ENCODE measurements at places on chromosomes 2 and 18. TPM values are rescaled to one million over a fixed set of nuclear protein-coding genes. Genes with fewer than 3 reads are reported as not detected.

GRCh38 chr2:1014802-1015201, 64.2 kb downstream of the SNTG2 start:
- DNase-seq: no peak

- no peak for DNase-seq
Measured at GRCh38 chr18:11008505-11008904, 140.9 kb downstream of the PIEZO2 start.

DNA sequence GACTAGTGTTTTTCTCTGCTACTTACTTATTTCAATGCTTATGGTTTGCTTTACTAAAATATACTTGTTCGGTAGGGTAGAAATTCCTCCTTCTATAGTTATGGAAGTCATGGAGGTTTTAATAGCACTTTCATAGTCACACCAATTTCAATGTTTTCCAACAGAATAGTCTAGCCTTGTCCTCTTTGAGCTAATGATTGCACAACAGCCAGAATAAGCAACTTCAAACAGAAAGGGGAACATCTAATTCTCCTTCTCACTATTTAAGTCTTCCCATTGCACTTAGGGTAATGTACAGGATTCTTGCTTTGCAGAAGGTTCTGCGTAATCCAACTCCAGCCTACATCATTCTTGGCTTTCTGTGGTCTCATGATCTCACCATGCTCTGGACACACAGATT, 287.7 kb upstream of the GCFC2 start:
- no peak for DNase-seq

DNA sequence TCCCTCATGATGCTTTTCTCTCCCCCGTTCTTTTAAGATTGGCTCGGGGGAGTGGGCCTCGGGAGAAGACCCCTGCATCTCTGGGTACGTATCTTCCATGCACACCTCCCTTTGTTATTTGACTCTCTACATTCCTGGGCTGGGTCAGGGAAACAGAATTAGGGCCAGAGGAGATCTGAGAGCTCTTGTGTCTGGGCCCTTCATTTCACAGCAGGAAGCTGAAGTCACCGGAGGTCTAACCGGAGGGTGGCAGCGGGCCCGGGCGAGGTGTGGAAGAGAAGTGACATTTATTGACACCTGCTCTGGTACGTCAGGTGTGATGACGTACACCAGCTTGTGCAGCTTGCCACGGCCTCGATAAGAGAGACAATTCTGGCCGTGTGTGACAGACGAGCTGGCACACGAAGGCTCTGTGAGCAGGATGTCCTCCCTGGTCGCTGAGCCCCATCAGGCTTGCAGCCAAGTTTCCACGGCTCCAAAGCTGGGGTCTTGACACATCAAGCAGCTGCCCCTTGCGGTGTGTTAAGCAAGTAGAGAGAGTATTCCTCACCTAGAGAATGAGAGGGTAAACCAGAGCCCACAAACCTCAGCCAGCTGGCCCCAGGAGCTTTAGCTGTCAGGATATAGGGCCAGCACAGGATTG, 30.4 kb downstream of the TOGARAM2 start:
- no peak for DNase-seq

- no peak for DNase-seq
Measured at GRCh38 chr2:33051586-33052360, 105.0 kb downstream of the LTBP1 start.

FABP1 gene
- total RNA-seq: not detected

GRCh38 chr2:181755181-181755580, 74.9 kb upstream of the NEUROD1 start:
- no peak for DNase-seq

GRCh38 chr2:223251656-223252229, 199.8 kb downstream of the KCNE4 start:
- DNase-seq: no peak

CDH20 gene
- total RNA-seq: 1.1 TPM

PLB1 gene
- total RNA-seq: 5.0 TPM

SCN7A gene
- total RNA-seq: 133 TPM

DNA sequence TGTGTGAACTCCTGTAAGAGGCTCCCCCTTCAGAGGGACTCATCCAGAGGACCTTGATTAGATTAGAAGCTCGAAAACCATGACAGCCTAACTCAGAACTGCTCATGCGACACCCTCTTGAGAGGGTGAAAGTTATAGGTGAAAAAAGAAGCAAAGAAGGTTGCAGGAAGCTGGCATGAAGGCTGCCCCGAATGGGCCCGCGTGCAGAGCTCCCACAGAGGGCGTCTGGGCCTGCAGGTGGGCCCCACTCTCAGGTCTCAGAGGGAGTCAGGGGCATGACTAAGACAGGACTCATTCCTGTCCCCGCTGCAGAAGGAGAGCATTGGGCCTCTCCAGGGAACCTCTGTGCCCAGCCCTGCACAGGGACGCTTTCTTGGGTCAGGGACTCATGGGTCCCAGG, 235.4 kb downstream of the EIPR1 start:
- DNase-seq: no peak

REL gene
- 25.1 TPM for total RNA-seq

CD207 gene
- not detected for total RNA-seq

ZSWIM2 gene
- 0.21 TPM for total RNA-seq

DNA sequence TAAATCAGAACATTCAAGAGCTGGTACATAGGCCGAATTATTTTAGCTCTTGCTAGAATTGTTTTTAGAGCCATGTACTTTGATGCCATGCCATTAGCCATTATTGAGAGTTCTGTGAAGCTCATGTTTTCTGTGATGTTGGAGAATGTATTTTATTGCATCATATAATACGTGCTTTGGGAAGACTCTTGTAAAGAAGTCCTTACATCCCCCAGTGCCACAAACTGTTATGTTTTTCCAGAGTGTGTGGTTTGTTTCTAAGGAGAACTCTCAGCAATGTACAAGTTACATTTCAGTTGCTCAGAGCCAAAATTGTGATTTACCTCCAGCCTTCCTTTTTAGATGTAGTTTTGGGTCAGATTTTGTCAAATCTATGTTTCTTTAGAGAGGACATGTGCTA, 148.6 kb downstream of the HAUS1 start:
- DNase-seq: no peak

GRCh38 chr2:7588295-7588694, 671.1 kb downstream of the RNF144A start:
- no peak for DNase-seq

DNA sequence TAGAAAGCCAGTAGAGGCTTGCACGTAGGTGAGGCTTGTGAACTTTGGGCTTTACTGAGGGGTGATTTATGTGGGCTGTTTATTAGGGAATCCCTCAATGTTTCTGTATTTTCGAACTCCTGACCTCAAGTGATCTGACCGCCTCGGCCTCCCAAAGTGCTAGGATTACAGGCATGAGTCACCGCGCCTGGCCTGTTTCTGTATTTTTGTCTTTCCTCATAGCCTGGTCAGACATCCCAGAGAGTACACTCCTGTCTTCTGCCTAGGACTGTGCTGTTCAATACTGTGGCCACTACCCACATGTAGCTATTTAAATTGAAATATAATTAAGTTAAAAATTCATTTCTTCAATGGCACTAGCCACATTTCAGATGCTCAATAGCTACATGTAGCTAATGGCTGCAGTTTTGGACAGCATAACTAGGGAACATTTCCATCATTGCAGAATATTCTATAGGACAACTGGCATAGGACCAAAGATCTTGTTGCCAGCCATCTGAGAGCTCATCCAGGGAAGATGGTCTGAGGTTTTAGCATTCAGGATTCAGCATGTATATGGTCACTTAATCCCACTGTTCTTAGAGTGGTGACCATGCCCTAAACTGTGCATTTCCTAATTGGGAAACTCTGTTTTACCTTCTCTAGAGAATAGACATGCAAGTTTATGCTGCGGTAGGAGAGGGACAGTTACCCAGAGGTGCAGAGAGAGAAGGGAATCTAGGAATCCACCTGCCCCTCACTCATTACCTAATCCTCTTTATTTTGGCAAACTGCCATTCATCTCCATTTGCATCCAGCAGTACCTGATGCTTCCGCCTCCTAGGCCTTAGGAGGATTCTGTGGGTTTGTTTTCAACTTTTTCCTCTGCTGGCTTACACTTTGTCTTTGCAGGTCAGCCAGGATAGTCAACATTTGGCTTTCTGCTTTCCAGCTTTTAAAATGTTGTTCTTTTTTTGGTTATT, 64.4 kb downstream of the LCLAT1 start:
- no peak for DNase-seq

ABCG8 gene
- total RNA-seq: not detected

GRCh38 chr2:13652531-13653313, 936.0 kb downstream of the TRIB2 start:
- DNase-seq: no peak

RAB6D gene
- total RNA-seq: 0.21 TPM

- DNase-seq: no peak
Measured at GRCh38 chr2:127416506-127417001, 1.7 kb upstream of the PROC start.

DNA sequence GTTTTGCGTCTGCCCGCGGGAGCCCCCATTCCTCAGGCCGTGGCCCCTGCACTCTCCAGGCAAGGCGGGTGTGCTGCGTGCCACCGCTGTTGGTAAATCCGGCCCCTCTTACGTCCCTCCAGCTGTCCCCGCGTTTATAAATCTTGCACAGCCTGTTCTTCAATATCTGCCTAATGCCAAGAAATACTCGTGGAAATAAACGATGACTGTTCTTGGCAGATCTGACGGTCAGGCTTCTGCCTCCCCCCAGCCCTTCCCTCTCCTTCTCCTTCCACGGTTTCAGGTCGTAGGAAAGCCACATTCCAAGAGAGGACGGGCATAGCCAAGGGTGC, 20.5 kb downstream of the ODC1 start:
- DNase-seq: no peak

- DNase-seq: no peak
Measured at GRCh38 chr2:128514555-128514955, 195.9 kb upstream of the HS6ST1 start.

LRRC30 gene
- 0.32 TPM for total RNA-seq

DNA sequence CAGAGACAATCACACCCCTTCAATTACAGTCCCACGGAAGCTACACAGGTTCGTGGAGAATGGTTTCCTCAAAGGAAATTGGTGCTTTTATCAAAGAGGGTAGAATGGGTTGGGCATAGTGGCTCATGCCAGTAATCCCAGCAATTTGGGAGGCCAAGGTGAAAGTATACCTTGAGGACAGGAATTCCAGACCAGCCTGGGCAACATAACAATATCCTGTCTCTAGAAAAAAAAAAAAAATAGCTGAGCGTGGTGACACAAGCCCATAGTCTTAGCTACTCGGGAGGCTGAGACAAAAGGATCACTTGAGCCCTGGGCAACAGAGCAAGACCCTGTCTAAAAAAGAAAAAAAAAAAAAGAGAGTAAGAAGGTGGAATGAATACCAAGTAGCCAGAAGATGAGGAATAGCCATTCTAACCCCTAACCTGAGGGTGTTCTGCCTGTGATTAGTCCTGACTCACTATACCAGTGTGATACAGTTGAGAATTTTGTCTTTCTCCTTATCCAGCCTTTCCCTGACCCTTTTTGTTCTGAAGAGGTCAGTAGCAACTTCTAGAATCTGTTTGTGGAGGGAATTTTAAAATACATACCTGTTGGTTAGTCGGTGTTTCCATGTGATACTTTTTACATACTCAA, 283.2 kb downstream of the MREG start:
- no peak for DNase-seq

- DNase-seq: no peak
Measured at GRCh38 chr2:150548527-150548926, 61.1 kb upstream of the RND3 start.

DNA sequence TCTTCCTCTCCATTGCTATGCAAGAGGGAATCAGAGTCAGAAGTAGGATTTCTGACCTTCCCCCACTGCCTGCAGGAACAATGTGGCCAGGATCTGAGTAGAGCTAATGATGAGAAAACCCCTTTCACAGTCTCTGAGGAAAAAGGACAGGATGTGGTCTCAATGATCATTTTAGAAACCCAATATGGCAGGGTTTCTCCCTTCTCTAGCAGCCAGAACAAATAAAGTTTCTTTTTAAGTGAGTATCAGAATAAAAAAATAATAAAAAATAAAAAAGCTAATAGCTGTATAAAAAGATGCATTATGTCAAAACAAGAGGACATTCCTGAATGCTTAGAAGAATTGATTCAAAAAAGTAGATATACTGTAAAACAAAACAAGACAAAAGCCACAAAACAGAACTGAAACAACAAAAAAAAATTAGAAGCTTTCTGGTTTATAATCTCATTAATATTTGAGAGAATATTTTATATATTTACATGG, 1124.9 kb upstream of the ZEB2 start:
- no peak for DNase-seq

RANBP2 gene
- 121 TPM for total RNA-seq

GRCh38 chr2:216619411-216620393, 13.5 kb upstream of the IGFBP2 start:
- DNase-seq: no peak

DNA sequence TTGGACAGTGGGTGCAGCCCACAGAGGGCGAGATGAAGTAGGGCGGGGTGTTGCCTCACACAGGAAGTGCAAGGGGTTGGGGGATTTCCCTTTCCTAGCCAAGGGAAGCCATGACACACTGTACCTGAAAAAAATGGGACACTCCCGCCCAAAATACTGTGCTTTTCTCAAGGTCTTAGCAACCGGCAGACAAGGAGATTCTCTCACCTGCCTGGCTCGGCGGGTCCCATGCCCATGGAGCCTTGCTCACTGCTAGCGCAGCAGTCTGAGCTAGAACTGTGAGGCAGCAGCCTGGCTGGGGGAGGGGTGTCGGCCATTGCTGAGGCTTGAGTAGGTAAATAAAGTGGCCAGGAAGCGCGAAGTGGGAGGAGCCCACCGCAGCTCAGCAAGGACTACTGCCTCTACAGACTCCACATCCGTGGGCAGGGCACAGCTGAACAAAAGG, 244.7 kb downstream of the NBAS start:
- DNase-seq: no peak

IL36A gene
- total RNA-seq: not detected

HOXD8 gene
- total RNA-seq: 12.3 TPM

- no peak for DNase-seq
Measured at GRCh38 chr2:40957508-40957907, 505.6 kb upstream of the SLC8A1 start.

DNA sequence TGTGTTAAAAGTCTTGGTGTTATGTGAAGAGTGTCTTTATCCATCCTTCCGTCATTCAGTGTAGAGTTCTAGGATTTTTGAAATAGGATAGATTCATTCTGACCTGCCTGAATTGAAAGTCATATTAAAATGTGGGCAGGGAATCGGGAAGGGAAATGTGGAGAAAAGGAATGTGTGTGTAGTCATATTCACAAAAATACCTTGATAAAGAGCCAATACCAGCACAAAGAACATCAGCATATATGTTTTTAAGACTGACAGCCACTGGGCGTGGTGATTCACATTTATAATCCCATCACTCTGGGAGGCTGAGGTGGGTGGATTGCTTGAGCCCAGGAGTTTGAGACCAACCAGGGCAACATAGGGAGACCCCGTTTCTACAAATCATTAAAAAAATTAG, 188.1 kb downstream of the CAMKMT start:
- DNase-seq: no peak

- DNase-seq: no peak
Measured at GRCh38 chr18:62187543-62188510, 772 bp downstream of the RELCH start.

GRCh38 chr18:9495916-9496705, 20.8 kb downstream of the RALBP1 start:
- no peak for DNase-seq

GKN1 gene
- total RNA-seq: not detected

- no peak for DNase-seq
Measured at GRCh38 chr2:176285321-176285720, 16.1 kb downstream of the MTX2 start.

Measured in urinary bladder (tissue), 4 donors.